ENCODE measurements at places on chromosomes 7 and 10.
A peak's percentile ranks its signal among the peaks of the same experiment; 100 is the strongest.

- no peak for DNase-seq
Observed at GRCh38 chr10:59433720-59434428, 71.5 kb upstream of the FAM13C start.

- no peak for DNase-seq
Observed at GRCh38 chr10:90047243-90047729, 345.9 kb downstream of the KIF20B start.

DNA sequence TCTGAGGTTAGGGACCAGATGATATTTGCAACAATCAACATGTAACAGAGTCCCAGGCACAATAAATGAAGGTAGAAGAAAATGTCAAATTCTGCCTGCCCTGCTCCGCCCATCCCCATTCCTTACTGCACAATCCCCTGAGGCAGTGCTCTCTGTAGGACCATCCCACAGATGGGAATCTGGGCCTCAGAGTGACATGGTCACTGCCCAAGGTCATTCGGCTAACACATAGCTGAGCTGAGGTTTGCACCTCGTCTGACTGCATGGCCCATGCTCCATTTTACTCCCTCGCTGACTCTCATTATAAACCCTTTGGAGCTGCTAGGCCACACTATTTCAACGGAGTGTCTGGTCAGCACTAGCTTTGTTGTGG lies 1.2 kb downstream of the HOGA1 start:
- DNase-seq, result no peak

DNA sequence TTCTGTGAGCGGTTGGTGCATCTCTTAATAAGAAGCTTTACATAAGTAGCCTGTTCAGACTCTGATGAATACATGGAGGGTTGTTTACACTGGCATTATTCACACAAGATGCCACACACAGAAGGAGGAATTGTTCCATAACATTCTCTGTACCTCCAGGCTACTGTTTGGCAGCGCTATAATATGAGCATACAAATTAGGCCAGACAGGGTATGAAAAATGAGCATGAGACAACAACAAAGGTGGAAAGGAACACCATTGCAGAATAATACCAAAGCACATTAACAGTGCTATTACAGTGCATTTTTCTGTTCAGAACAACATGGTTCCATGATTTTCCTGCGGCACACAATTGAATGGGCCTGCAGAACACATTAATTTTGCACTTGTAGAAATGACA lies 417.2 kb upstream of the C7orf33 start:
- no peak for DNase-seq

DNA sequence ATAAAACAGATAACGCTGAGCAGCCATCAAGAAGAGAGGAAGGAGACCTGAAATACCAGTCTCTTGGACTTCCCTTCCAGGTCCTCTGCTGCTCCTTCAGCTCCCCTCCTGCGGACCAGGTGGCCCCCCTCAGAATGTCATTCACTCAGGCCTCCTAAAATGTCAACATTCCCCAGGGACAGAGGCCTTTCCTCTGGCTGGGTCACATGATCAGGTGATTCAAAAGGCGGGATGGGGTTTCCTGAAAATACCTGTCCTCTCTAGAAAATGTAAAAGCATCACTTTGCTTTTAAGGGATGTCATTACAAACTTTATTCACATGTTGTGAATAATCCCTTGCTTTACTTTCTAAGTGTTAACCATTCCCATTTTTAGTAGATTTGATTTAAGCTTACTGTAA lies 311.1 kb downstream of the INHBA start:
- DNase-seq, result no peak

- no peak for DNase-seq
Observed at GRCh38 chr7:38723327-38723726, 92.2 kb upstream of the AMPH start.

DNA sequence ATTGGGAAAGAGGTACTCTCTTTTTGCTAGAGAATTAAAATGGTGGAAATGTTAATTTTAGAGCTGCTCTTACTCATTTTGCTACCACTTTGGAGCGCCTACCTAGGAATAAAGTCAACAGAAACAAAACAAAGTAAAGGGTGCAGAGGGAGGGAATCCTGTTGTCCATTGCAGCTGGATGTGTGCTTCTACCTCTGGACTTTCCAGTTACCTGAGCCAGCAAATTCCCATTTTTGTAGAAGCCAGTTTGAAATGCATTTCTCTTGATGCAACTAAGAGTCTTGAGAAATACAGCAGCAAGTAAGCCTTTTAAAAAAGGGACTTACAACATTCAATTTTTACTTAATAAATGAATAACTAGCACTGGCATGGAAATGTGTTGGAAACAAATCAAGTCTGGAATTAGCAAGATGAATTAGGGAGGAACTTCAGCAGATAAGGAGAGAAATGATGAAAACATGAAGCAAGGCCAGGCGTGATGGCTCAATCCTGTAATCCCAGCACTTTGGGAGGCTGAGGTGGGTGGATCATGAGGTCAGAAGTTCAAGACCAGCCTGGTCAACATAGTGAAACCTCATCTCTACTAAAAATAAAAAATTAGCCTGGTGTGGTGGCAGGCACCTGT lies 113.5 kb upstream of the CTTNBP2 start:
- DNase-seq, result no peak

GRCh38 chr10:69223028-69223342 lies 2.9 kb downstream of the HKDC1 start:
- no peak for DNase-seq

- peak; percentile 85 for DNase-seq
Observed at GRCh38 chr10:83871187-83872081, 267.9 kb upstream of the GHITM start.

GRCh38 chr7:65448816-65449504 lies 75.3 kb downstream of the ZNF92 start:
- no peak for DNase-seq

- no peak for DNase-seq
Observed at GRCh38 chr7:20193873-20194272, 23.3 kb downstream of the MACC1 start.

GRCh38 chr10:17006631-17007417 lies 122.8 kb downstream of the CUBN start:
- DNase-seq, result no peak

GRCh38 chr7:53358269-53358668 lies 322.8 kb downstream of the POM121L12 start:
- DNase-seq, result no peak

DNA sequence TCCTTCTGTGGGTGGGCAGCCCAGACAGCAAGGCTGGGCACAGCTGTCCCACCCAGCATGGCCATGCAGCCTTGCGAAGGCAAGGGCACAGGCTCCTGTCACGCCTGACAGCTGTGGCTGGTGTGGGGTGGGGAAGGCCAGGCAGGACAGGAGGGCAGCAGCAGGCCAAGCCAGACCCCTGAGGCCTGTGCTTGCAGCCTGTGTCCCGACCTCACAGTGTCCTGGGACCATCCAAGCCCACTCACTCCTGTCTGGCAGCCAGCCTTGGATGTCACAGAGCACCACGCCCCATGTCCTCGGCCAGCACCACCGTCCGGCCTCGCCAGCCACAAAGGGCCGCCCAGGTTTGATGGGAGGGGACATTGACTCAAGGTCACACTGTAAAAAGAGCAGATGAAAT lies 85.5 kb upstream of the LRRC4 start:
- no peak for DNase-seq

- DNase-seq, result no peak
Observed at GRCh38 chr7:116271161-116271913, 61.0 kb downstream of the TES start.

GRCh38 chr10:63641366-63641765 lies 120.2 kb downstream of the REEP3 start:
- no peak for DNase-seq

- DNase-seq, result no peak
Observed at GRCh38 chr10:97048649-97049427, 136.9 kb downstream of the SLIT1 start.

DNA sequence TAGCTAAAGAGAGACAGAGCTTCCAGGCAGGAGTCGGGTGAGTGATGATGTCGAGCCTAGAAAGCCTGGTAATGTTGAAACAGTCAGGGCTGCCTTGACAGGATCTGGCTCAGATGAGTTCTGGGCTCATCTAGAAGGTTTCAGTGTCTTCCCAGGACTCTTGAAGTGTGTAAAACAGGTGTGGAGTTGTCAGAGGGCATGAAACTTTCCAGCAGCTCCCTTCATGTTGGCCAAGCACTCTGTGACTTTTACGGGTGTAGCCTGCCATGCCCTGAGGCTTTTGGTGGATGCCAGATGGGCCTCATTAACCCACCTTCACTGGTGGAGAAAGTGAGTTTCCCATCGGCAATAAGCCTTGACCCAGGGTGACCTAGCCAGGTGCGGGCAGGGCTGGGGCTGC lies 66.4 kb upstream of the PDCD4 start:
- DNase-seq, result no peak

- no peak for DNase-seq
Observed at GRCh38 chr10:49222170-49222569, 34.0 kb upstream of the TMEM273 start.

- DNase-seq, result no peak
Observed at GRCh38 chr7:51273360-51273759, 43.2 kb downstream of the COBL start.

- peak; percentile 13 for DNase-seq
Observed at GRCh38 chr10:70619271-70620019, 16.9 kb upstream of the PRF1 start.

GRCh38 chr10:107686095-107686494 lies 521.6 kb upstream of the SORCS1 start:
- DNase-seq, result no peak

DNA sequence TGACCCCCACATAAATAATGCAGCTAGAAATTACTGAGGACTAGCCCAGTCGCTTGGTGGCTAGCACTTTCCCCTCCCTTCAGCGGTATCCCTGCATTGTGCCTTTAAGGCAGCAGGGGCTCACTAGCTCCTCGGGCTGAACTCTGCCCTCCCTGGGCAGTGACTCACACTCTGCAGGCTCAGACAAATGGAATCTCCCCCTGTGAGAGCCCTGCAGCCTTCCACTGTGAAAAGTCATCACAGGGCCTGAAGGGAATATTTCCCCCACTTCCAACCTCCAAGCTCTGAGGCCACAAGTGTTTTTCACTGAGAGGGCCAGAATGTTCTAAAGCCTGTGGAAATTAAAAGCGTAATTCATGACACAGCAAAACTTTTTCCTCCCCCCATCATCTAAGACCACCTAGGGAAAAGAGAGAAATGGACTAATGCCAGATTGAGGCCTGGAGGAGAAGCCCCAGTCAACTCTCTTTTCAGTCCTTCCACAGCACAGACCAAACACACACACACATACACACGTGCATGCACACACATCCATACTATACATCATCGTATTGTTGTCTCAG lies 93.6 kb upstream of the COL1A2 start:
- peak; percentile 75 for DNase-seq

DNA sequence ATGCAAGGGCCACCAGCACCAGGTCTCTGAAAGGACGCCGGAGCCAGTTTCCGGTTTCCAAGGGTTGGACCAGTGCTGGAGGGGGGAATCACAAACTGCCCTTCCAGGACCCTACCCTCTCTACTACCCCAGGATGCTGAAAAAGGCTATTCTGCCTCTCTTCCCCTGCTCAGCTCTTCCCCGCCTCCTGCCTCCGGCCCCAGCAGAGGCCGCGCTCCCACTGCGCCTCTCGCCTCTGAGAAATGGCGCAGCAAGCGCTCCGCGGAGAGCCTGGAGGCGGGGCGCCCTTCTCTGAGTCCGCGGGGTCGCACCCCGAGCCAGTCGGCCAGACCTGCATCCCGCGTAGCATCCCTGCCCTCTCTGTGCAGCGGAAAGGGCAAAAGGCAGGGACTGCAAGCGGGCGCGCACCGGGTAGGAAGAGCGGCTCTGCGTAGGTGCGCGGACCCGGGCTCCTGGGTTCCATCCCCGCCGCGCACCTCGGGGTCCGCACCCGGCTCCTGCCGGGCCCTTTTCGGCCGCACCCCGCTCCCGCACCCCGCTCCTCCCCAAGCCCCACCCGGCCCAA lies 476 bp upstream of the RET start:
- DNase-seq, result no peak

DNA sequence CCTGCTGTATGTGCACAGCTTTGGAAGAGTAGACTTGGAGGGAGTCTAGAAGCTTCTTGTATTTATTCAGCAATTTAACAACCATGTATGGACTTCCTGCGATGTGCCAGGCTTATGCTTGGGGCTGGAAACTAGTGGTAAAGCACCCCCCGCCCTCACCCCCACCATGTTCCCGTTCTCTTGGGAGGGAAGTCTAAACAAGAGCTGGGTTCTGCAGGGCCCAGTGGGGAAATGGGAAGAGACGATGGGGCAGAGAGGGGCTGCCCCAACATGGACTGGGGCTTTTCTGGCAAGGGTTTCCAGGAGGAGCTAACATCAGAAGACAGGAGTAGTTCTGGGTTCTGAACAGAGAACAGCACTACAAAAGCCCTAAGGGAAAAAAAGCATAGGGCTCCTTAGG lies 8.0 kb downstream of the RASSF4 start:
- no peak for DNase-seq

- DNase-seq, result no peak
Observed at GRCh38 chr7:57203161-57203791, 71.0 kb upstream of the ZNF479 start.

DNA sequence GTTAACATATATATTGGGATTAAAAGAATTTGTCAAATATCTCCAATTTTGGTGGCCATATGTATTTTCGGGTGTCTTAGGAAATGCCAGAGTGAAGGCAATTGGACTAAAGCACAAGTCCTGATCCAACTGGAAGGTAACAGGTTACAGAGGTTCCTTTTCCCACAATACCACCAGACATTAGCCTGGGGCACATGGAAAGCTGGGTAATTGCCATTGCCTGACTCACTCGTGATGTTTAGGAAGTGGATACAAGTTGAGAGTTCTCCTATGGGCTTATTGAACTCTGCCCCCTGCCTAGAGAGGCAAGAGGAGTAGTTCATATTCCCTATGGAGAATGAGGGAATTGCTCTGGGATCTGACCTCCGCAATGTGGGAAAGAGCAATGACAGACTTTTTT lies 5.7 kb downstream of the DNAH11 start:
- DNase-seq, result no peak

DNA sequence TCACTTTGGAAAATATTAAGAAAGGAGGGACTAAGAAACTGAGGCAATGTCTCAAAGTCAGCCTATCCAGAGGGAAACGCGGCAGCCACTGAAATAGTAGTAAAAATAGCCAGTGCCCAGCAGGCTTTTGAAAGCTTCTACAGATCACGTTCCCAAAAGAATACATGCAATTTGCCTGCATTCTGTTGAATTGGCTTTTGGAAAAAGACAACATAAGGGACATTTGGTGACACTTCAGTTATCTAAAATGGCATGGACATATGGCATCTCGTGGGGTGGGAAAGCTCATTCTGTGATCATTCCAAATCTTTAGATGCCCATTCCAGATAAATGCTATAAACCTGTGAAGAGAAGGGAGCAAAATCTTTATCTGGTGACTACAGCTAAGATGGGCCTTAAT lies 82.8 kb upstream of the PDE1C start:
- no peak for DNase-seq

DNA sequence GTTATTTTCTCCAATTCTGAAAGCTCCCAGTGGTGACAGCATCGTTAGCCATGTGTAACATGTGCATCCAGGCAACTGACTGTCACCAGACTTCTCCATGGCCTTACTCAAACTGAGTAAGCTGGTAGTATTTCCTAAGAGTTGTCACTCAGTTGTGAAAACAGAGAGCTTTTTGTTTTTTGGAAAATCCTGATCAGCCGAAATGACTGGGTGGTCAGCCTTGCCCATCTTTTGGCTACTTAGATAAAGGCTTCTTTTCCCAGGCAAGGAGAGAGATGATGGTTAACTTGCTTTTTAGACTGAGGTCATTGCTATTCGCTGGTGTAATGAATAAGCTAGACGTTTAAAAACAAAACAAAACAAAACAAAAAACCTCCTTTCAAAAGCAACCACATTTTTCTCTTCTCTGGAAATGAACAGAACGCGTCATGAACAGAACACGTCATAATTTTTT lies 159.5 kb upstream of the KLF14 start:
- DNase-seq, result no peak

- DNase-seq, result no peak
Observed at GRCh38 chr10:76557366-76557765, 1080.2 kb downstream of the KCNMA1 start.
